RPMI7951 (cell line): ENCODE measurements at places on chromosomes 13 and 19.

GRCh38 chr19:10670182-10670581 is 16.0 kb downstream of the ILF3 start:
- DNase-seq: no peak

- no peak for DNase-seq
Measured at GRCh38 chr13:71360041-71360440, 507.0 kb downstream of the DACH1 start.

GRCh38 chr19:53424968-53425597 is 6.7 kb upstream of the ZNF761 start:
- peak; percentile 62 for DNase-seq

GRCh38 chr19:17321655-17322489 is 12.5 kb downstream of the DDA1 start:
- no peak for DNase-seq

DNA sequence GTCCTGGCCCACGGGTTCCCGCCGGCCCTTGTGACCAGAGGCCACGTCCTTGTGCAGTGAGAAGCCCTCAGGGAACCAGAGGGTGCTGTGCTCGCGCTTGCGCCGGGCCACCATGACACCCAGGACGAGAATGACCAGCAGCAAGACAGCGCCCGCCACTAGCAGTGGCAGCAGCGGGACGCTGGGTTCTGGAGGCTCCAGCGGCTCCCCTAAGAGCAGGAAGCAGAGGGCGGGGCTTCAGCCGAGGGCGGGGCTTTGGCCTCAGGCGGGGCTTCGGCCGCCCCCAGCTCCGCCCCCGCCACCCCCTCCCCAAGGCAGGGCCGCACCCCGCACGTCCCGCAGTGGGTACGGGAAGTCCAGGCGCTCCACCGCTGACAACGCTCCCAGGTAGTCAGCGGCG is 30.4 kb downstream of the NOTCH3 start:
- no peak for DNase-seq

GRCh38 chr13:38758277-38758676 is 71.4 kb downstream of the FREM2 start:
- no peak for DNase-seq

- DNase-seq: no peak
Measured at GRCh38 chr19:39299404-39299803, 3.2 kb downstream of the IFNL1 start.

DNA sequence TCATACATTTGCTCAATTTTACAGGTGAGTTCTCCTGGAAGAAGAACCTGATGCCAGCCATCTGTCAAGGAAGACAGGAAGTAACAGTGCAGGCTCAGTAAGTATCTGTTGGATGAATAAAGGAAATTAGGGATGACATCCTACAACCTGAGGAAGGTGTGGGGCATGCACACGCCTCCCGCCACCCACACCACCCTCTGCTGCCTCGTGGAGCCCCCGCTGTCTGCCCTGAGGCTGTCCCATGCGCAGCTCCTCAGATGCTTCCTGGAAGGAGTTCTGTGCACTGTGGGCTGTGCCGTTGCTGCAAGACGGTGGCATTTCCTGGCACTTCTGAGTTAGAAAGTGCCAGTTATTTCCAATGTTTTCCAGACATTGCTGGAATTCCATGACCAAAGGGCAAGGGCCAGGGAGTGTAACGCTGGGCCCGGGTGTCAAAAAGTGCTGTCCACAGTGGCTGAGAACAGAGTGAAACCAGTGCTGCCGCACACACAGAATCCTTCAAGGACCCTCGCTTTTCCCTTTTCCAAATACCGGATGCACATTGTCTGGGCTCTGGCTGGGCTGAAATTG is 4.2 kb upstream of the TEX29 start:
- no peak for DNase-seq

- no peak for DNase-seq
Measured at GRCh38 chr13:73520566-73521289, 461.9 kb downstream of the KLF5 start.

- no peak for DNase-seq
Measured at GRCh38 chr19:3712663-3713611, 4.8 kb downstream of the TJP3 start.

DNA sequence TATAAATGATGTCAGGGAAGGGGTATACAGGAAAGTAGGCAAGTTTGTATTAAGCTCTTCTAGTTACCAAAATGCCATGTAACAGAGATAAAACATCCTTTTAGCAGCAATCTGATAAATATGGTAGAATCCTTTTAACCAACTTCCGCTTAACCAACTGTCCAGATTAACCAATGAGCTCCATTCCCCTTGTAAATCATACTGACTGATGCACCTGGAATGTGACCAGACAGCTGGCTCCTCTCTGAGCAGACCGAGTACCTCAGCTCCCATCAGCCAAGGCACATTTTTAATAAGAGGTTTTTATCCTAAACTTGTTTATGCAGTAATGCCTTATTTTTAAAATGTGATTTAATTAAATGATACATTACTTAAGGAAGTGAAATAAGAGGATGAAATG is 66.4 kb downstream of the KLF12 start:
- DNase-seq: peak; percentile 49
